HTR-8/SVneo (cell line): ENCODE measurements at places on chromosomes 2 and 18.

DNA sequence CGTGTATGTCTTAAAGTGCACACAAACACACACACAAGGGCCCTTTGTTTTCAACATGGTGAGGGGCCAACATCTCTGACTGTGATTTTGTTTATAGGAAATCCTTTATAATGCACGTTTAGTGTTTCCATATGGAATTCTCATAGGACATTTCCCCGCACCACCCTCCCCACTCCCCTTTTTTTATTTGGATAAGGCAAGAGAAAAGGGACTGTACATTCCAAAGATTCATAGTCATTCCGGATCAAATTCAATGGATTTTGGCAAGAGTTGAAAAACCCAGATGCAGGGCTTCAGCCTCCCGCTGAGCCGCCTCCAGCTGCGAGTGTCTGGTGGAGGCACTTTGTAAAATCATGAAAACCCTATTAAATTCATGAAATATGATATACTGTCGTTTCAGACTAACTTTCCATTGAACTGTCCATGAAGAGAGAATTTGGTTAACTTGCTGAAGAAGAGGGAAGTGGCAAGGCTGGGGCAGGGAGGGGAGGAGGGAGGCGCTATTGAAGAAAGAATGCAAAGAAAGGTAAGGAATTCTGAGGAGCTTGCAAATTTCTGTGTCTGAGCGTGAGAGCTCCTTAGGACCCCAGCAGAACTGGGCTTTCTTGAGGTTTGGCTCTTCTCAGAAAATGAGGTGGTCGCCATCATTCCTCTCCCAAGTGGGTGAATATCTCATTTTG lies 25.8 kb upstream of the SLC14A2 start:
- DNase-seq, result peak; percentile 10

- no peak for DNase-seq
Observed at GRCh38 chr2:165057931-165058330, 102.6 kb upstream of the SLC38A11 start.

DNA sequence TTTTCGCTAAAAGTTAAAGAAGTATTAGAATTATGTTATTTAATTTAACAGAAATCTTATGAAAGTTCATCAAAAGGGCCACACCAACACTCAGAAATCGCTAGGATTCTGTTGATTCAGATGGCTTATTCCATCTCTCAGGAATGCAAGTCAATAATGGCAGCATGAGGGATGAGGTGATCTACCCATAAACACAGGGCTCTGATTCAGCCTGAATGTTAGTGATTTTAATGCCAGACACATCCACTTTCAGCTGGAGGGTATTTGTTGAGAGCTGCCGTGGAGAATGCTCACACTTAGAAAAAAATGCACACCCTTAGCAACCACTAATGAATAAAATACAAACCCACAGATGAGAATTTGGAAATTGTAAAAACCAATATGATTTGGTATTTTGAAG lies 173.3 kb upstream of the ERBB4 start:
- peak; percentile 25 for DNase-seq

- no peak for DNase-seq
Observed at GRCh38 chr18:3683483-3683882, 233.5 kb downstream of the TGIF1 start.

DNA sequence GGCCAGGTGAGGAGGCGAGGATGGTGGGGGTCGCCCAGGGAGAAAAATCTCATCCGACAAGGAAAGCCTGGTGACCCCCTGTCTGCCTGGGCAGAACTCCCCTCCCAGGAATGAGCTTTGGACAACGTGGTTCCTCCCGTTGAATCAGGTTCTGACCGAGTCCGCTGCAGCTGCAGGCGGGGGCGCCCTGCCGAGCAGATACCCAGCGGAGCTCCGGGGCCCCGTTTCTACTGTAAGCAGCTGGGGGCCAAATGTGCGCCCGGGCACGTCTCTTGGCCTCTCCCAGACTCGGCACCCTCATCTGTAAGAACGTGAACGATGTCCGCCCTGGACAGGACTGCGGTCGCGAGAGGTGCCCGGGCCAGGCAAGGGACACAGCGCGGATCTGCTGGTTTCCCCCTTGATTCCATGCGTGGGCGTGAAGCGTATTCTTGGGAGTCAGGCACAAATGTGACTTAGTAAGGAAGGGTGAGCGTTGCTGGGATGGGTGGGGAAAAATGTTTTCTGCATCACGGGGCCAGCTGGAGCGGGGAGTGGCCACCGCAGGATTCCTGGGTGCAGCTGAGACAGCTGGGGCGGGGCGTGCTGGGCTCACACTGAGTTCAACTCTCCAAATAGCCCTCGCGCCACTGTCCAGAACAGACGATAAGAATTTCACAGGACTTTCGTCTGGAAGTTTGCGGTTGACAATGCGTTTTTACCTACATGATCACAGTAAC lies 20.2 kb upstream of the TUBB6 start:
- DNase-seq, result peak; percentile 84

DNA sequence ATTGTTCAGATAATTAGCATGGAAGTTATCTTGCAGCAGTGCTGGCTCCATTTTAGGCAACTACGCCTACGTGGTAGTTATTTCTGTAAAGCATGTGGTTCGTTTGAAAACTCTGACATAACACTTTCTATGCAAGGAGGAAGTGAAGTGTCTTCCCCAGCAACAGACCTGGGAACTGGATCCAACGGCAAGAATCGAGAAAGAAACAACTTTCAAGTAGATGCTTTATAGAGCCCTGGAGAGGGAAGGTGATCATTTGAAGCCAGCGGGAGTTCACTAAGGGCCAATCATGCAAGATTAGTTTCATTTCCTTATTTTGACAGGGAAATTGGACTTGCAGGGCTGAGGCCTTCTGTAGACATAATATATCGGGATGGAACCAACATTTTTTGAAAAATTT lies 218.3 kb downstream of the ACKR3 start:
- DNase-seq, result no peak

- no peak for DNase-seq
Observed at GRCh38 chr2:24850944-24851343, 57.7 kb downstream of the CENPO start.
